A172 (cell line): ENCODE measurements at places on chromosomes 4 and X. TPM values are rescaled to one million over a fixed set of nuclear protein-coding genes. Genes with fewer than 3 reads are reported as not detected.

NOX1 gene
- total RNA-seq: not detected in 2 replicates

ITGB1BP2 gene
- total RNA-seq: 1.0 and 1.2 TPM in 2 replicates

GRCh38 chr4:43864616-43865146, 583.9 kb downstream of the KCTD8 start:
- no peak for DNase-seq

DNA sequence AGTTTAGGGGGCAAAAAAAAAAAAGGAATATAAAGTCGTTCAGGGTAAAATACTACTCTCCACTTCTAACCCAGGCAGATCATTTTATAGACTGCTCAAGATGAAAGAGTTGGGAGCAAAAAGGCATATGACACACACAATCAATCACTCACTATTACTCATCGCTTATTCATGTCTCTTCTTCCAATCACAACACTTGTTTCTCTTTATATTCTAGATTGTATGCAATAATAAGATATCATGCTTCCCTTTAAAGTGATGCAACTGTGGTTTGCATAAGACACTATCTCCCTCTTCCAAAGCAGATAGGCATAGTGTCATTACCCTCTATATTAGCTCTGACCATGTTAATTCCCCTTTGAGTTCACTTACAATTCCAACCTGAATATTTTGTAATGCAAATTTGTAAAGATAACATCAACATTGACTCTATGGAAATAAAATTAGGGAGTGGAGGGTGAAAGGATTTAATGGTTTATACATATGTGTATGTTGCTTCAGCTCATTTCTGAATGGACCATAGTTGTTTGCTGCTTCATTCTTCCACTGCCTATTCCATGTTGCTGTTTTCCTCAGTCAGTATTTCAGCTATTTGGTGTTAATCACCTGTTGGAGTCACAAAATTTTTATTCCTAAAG, 154.9 kb upstream of the EPHA5 start:
- DNase-seq: peak; percentile 79

SCLT1 gene
- 15.7 and 17.6 TPM in 2 replicates for total RNA-seq

DNA sequence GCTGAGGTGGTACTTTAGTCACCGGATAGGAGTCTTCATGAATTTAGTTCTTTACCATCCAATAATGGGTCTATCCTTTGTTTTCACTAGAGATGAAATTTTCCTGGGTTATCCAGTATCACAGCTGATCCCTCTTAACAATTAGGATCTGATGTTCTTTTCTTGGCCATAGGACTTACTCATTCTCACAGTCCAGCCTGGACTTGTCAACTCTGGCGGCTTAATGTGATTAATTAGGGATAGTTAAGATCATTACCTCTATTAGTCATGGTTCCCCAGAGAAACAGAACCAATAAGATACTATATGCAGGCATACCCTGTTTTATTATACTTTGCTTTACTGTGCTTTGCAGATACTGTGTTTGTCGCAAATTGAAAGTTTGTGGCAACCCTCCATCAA, 272.7 kb upstream of the FAT4 start:
- peak; percentile 72 for DNase-seq

- DNase-seq: no peak
These were observed 149.8 kb downstream of the GBA3 start for GRCh38 chr4:22842360-22843018.

- DNase-seq: no peak
These were observed 962.5 kb downstream of the ADGRL3 start for GRCh38 chr4:62162606-62163005.

AFM gene
- not detected in 2 replicates for total RNA-seq

- no peak for DNase-seq
These were observed 146.3 kb upstream of the RPS6KA3 start for GRCh38 chrX:20412871-20413486.

BMX gene
- 0.07 TPM in 1 of 2 replicates, not detected in the other for total RNA-seq

DNA sequence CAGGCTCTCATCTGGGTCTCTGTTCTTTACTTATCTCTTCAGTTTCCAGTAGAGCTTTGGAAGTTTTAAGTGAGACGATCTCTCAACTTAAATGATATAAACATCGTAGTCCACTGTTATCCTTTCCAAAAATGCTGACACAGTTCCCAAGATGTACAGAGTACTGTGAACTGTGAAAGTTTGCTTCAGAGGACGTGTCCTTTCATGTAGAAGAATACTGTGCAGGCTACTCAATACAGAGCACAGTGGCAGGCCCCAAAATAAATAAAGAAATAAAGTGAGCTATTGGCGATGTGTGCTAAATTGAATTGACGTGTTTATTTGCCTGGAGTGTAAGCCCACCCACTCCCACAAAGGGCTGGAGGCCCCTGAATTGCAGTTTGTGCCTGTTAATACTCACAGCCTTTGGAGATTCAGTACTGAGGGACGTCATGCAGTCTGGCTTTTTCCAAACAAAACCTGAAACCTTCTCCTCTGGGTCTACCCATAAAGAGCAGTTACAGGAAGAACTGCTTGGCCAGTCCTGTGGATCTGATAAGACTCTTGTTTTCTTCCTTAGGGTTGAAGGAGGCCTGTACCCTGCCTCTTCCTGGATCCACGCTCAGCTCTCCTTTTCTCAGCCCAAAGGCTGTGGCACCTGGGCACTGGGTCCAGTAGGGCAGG, 66.1 kb downstream of the SOWAHB start:
- no peak for DNase-seq

HSD17B13 gene
- total RNA-seq: 0.10 TPM in 1 of 2 replicates, not detected in the other

DRP2 gene
- 0.05 and 0.10 TPM in 2 replicates for total RNA-seq

LONRF3 gene
- total RNA-seq: 2.8 and 3.3 TPM in 2 replicates

DNA sequence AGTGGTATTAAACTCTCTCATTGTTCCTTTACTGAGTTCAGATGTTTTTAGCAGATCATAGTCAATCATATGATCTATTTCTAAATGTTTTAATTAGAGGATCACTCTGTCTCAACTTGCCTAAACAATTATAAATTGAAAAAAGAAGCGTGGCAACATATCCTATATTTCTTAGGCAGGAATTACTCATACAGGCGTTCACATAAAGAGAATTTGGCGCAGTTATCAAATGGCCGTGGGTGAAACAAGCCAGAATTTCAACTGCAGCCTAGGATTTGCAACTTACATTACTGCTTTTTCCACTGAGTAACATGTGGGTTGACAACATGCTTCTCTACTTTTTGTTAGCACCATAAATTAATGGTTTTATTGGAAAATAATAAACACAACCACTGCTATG, 141.3 kb downstream of the CPE start:
- no peak for DNase-seq
